ENCODE measurements at places on chromosomes 1 and 21. TPM values are rescaled to one million over a fixed set of nuclear protein-coding genes. Genes with fewer than 3 reads are reported as not detected.

DNA sequence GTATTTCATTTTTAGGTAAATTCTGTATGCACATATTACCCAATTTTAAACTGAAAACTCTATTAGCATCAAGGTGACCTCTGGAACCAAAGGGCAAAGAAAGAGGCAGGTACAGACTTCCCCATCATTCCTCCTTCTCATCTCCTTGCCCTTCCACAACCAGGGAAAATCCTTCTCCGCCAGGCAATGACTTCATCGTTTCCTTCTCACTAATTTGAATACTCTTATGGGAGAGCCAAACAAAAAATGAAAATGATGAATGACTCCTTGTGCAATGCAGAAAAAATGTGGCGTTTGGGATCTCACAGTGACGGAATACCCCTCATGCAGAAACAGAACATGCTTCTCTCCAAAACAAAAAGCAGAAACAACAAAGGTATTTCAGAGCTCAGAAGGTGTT is 83.7 kb downstream of the HLCS start:
- no peak for DNase-seq

DNA sequence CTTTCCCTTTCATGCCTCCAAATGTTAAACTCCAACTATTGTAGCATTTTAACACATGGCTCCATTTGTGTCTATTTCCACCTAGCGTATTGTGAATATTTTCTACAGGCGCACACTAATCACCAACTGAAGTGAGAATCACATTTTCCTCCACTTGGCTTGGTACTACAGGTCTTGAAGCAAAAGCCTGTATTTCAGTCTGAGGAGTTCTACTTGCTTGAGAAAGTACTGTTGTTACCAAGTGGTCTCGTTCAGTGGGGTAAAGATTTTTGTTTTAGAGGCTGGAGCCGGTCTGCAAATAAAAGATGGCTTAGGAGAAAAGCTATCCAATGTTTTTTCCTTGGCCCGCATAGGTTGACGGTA is 550 bp upstream of the PTBP2 start:
- no peak for DNase-seq

GRCh38 chr1:246302711-246303317 is 204.3 kb downstream of the SMYD3 start:
- no peak for DNase-seq

Gene ZC3H12A
- polyA plus RNA-seq = 2.2 TPM

- DNase-seq = no peak
These were observed 47.4 kb downstream of the CAPZB start for GRCh38 chr1:19437891-19438294.

GRCh38 chr21:15508554-15508953 is 221.2 kb upstream of the USP25 start:
- no peak for DNase-seq

Gene SDC3
- 31.6 TPM for polyA plus RNA-seq

Gene MX1
- polyA plus RNA-seq = 8.7 TPM

GRCh38 chr1:18100491-18101063 is 7.0 kb upstream of the IGSF21 start:
- DNase-seq = no peak

DNA sequence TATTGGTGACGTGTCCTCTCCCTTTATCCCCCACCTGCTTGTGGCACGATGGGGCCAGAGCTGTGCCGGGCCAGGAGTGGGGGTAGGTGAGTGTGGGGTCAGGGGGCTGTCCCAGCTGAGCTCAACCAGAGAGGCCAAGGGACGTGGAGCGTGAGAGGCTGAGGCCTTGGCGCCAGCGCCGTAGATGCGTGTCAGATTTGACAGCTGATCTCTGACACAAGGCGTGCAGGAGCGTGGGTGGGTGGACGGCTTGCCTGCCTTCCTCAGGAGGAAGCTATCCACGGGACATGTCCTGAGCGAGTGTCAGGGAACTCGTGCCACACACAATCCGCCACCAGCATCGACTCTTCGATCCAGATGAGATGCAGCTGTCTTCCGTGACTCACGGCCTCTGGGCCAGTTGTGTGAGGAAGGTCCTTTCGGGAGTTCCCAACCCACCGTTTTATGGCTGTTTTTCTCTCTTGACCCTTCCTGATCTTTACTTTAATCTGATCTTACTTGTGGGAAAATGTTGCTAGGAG is 56.7 kb downstream of the SPSB1 start:
- DNase-seq = no peak

DNA sequence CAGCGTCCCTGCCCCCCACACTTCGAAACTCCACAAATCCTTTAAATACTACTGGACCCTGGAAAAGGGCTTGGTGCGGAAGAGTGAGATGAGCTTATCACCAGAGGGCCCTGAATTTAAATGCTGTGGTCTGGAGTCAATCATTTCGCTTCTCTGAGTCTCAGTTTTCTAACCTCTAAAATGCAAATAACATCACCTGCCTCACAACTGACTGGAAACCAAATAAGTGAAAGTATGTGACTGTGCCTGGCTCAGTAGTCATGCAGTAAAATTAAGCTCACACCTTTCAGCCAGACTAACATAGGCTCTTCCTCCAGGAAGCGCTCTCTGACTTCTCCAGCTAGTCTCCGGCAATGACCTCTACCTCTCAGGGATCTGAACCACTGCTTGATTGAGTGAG is 4.2 kb downstream of the GJA4 start:
- DNase-seq = no peak

Gene GON4L
- polyA plus RNA-seq = 52.5 TPM

DNA sequence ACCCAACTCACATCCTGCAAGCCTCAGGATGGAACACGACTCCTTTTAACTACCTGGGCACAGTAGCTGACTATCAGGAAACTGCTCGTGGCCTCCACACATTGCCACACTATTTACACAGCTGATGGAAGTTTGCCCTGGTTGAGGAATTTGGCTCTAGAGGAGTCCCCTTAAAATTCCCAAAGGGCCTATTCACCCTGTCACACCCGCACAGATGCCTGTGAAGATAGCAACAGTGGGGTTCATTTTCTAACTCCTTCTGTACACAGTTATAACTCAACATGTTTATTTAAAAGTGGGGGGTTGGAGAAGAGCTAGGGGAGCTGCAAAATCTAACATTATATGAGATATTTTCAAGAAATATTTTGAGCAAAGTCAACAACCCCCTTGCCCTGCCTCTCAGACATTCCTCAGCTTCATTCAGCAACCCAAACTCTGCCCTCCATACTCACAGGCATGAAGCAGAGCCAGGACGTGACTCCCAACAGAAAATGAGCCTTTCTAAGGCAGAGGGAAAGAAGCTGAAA is 35.8 kb upstream of the CCN1 start:
- DNase-seq = peak; percentile 51

GRCh38 chr1:34924759-34925555 is 4.5 kb downstream of the DLGAP3 start:
- DNase-seq = peak; percentile 68

DNA sequence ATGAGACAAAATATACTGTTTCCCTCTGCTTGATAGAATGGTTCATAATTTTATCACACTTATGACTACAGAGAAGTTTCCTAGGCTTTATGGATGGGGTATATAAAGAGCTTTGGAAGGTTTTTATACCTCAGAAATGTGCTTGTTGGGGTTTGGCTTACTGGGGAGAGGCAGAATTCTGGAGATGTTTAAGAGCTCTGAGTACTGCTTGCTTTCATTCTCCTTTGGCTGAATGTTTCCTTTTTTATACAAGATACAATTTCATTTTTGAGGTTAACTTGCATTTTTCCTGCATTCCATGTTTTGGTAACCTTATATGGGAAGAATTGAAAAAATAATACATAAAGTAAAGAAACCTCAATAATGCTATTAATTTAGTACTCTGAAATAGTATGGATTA is 157.7 kb upstream of the COL11A1 start:
- no peak for DNase-seq

DNA sequence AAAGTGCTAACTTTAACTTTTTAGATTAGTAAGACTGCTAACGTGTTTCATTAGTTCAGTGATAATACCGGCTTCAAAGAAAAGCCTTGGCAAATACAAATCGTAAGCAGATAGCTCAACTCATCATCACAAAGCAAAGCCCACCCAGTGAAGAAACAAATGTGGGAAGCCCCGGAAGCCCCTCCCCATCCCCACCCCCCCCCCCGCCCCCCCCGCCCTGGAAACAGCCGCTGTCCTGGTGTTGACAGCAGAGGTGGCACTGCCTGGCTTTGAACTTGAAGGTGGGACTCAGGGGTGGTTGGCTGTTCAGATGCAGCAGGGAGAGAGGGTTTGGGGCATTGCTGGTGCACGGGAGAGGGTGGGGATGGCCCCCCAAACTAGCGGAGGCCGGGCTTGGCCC is 14.1 kb downstream of the PDXK start:
- DNase-seq = no peak

All from right lung (tissue), 10 donors.